GM23338 (cell line): ENCODE measurements at places on chromosomes 12 and 14. TPM values are rescaled to one million over a fixed set of nuclear protein-coding genes. Genes with fewer than 3 reads are reported as not detected.

KRT72 gene
- not detected in 2 replicates for total RNA-seq

ESPL1 gene
- total RNA-seq, result 39.6 and 56.5 TPM in 2 replicates

KLHL28 gene
- 9.9 and 10.6 TPM in 2 replicates for total RNA-seq

RD3L gene
- total RNA-seq, result not detected in 2 replicates

- no peak for DNase-seq
These were observed 42.5 kb upstream of the CATSPERB start for GRCh38 chr14:91774140-91775096.

DNA sequence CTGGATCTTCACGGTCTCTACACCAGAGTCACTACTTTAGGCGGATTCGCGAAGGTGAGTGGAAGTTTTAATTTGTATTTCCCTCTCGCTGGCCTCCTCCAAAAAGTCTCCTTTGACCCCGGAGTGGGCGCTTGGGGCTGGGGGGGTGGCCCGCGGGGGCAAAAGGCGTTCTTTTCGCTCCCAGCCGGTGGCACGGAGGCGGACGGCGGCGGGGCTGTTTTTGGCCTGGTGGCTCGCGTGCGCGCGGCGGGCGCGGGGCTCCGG is 510 bp downstream of the ARID2 start:
- no peak for DNase-seq

GRCh38 chr14:66507181-66507721 is 696 bp upstream of the GPHN start:
- peak; percentile 65 for DNase-seq

GRCh38 chr12:27589419-27589818 is 65.4 kb downstream of the PPFIBP1 start:
- DNase-seq, result no peak

GRCh38 chr12:117367006-117367638 is 5.7 kb upstream of the NOS1 start:
- DNase-seq, result peak; percentile 92

- no peak for DNase-seq
These were observed 267.3 kb downstream of the TTC8 start for GRCh38 chr14:89091781-89092180.

- no peak for DNase-seq
These were observed 141.4 kb downstream of the PHLDA1 start for GRCh38 chr12:75890141-75890540.

- DNase-seq, result no peak
These were observed 111.3 kb downstream of the DENND5B start for GRCh38 chr12:31479516-31480210.
